ENCODE measurements at places on chromosomes 12 and 14.

- DNase-seq = no peak
These were observed 7.4 kb upstream of the SNAPC1 start for GRCh38 chr14:61754627-61755381.

DNA sequence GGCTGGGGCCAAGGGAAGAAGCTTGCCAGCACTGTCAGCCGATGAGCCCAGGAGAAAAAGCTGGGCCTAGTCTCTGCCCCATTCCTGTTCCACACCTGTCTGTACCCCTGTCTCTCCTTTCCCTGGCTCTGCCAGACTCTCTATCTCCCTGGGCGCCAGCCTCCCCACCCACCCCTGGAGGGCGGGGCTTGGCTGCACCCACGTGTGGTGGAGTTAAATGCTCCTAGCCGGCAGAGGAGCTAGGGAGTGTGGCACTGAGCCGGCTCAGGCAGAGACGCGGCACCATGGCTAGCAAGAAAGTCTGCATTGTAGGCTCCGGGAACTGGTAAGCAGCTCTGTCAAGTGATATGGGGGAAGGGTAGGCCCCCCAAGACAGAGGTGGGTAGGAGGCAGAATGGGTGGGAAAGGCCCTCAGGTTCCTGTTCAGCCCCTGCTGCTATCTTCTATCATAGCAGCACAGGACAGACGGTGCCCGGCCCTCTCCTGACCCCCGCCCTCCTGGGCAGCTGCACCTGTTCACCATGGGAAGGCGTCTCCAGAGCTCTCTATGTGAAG lies at the start of gene GPD1:
Gene GPD1 (plus strand): TSS at position 242 of the 555 bp plus-strand sequence. CDS start 43 bp downstream, at position 285.
- peak; percentile 52 for DNase-seq

DNA sequence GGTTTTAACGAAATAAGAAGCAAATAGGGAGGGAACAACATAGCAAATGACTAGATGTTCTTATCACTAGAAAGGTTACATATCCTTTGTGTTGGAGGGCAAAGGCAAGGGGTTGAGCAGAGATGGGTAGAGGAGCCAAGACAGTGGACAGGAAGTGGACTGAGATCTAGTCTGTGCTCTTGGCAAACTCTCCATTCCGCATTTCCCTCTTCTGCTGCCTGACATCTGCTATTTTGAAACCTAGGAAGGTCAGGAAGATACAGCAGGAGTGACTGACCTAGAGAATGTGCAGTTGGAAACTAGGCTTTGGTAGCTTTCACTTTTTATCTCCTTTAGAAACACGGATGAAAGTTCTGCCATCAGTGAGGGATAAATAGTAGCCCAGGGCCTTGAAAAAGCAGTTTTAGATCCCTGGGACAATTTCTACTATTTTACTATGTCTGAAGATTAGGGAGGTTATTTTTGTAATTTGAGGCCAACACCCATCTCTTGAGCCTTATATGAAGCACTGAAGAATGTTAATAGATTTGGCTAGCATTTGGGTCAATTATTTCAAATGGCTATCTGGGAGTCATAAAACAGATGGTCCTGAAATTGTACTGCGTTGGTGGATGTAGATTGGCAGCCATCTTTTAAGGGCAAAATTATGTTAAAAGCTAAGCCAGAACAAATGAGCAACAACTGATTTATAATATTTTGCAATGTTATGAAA lies 410.3 kb downstream of the PCNX1 start:
- no peak for DNase-seq

GRCh38 chr14:76067536-76067935 lies 82.0 kb downstream of the IFT43 start:
- no peak for DNase-seq

GRCh38 chr12:126718365-126718764 lies 1548.6 kb upstream of the TMEM132C start:
- no peak for DNase-seq

GRCh38 chr12:48856379-48856778 lies 4.4 kb upstream of the DDX23 start:
- no peak for DNase-seq

DNA sequence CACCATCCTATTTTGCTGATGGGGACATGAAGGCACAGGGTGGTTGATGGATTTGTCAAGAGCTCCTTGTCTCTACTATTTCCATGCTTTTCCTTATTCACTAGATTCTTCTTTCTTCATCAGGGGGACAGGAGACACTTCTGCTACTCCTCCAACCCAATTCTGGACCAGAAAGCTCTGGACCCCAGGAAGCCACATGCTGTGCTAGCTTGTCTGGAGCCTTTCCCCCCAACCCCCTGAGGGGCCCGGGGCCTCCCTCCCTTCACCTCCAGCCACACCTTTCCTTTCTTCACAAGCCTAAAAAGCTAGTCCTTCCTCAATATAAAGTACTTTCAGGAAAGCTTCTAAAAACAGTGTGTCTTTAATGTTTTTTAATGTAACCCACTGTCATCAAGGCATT lies 75.1 kb upstream of the CAPRIN2 start:
- DNase-seq = no peak

DNA sequence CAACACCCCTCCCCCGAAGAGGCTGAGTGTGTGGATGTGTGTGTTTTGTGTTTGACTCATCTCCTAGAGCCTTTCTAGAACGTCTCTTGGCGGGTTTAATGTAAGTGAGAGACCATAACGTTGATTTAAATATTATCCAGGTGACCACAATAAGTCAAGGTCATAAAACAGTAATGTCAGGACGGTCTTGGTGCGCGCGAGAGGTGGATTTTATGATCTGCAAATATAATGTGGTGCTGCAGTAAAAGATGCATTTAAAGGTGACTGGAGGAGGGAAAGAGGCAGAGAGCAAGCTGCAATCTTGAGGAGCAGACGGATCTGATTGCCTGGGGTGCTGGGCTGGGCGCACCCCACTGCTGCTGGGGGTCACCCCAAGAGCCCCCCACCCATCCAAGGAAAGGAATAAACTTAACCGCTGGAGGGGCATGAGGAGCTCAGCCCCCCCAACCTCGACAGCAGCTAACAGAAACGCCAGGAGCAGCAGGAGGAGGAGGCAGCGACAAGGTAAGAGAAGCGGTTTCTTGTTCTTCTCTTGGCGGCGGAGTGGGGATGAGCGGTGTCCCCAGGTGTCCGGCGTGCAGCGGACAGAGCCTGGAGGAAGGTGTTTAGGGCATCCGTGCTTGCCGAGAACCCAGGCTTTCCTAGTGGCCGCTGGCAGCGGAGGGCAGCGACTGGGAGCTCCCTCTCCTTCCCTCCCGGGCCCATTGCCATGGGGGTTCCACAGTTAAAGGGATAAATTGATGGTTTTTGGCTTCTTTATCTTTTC lies 5.5 kb downstream of the HOXC10 start:
- no peak for DNase-seq

DNA sequence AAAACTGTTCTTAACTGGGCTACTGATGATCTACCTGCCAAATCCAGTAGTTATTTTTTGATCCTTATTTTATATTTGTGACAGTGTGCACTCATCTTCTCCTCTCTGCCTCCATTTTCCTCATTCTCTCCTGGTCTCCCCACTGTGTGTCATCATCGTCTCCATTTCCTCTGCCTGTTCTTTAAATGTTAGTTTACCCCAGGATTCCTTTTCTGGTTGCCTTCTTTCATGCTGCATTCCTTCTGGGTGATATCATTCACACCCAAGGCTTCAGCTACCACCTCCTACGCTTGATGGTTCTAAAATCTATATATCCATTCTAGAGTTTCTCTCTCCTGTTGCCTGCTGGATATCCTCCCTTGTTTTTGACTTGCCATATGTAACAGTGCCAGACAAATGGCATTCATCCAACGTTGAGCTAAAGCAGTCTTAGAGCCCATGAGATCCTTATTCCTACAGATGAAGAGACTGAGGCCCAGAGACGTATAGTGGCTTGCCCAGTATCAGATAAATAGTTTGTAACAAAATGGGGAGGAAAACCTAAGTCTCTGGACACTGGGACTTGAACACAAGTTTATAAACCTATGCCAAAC lies 109.5 kb downstream of the DIP2B start:
- no peak for DNase-seq

DNA sequence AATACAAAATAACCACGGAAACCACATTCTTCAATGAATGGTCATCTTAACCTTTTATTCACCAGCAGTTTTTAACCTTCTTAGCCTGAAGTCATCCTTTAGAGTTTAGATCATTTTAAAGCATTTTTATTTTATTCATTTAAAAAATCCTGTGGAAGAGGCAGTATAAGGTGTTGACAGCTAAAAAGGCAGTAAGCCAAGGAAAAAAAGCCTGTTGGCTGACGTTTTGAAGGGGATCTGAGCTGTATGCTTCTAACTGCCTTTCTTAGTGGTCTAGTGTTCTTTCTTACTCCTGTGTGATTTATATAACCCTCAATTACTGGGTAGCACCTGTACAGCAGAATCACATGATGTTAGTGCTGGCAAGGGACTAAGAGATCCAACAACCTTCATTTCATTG lies 438.3 kb upstream of the SEL1L start:
- no peak for DNase-seq

DNA sequence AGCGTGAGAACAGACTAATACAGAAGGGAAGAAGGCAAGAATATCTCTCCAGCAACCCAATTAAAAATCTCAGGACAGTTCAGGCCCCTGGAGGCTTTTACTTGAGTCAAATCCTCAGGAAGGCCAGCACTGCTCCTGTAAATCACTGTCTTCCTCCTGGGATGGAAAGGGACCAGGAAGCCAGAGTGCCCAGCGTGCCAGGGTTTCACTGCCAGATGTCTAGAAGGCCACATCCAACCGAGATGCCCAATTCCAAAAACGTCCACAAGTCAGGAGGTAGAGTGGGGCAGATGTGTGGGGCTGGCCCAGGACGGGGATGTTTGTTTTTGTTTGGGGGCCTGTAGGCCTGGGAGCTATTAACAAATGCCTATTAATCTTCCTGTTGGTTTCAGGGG lies 332.0 kb downstream of the MED13L start:
- DNase-seq = no peak

DNA sequence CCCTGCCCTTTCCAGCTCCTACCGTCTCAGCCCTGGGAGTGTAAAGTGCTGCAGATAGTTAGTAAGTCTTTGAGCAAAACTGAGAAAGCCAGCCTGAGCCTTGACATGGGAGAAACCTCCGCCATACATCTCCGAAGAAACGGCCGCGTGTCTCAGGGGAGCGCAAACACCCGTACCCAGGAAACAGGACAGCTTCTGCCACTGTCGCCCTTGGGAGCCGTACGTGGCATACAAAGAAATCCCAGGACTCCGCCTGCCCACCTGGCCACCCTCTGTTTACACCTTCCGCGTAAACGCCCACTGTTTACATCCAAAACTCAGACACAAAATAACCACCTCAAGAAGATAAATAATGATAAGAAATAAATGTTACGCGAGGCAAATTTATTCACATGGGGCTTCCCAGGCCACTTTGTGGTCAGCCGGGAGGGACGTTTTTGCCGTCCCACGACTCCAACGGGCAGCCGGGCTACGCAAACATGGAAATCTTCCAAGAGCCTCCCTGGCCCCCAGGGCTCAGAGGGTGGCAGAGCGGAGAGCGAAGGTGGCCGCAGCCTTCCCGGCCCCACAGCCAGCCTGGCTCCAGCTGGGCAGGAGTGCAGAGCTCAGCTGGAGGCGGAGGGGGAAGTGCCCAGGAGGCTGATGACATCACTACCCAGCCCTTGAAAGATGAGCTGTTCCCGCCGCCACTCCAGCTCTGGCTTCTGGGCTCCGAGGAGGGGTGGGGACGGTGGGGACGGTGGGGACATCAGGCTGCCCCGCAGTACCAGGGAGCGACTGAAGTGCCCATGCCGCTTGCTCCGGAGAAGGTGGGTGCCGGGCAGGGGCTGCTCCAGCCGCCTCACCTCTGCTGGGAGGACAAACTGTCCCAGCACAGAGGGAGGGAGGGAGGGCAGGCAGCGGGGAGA lies at the start of gene BDKRB2:
Gene BDKRB2 (plus strand): TSS at position 689 of the 908 bp plus-strand sequence. CDS start 32,269 bp downstream, outside the sequence.
- DNase-seq = peak; percentile 86

- no peak for DNase-seq
These were observed 713.3 kb downstream of the LRFN5 start for GRCh38 chr14:42319996-42320395.

- no peak for DNase-seq
These were observed 23.2 kb downstream of the SLCO1C1 start for GRCh38 chr12:20718294-20718693.

DNA sequence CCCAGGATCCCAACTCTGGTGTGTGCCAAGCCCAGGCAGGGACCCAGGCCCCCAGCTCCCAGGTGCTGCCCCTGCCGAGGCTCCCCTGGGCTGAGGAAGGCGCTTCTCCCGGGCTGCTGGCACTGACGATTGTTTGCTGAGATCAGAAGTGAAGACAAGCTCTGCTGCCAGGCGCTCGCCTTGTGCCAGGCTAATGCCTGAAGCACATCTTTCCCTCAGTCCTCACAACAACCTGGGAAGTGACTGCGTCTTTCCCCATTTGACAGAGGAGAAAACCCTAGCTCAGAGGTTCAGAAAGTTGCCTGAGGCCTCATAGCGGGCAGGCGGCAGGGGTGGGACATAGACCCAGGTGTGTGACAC lies 36.8 kb downstream of the ANKRD9 start:
- DNase-seq = no peak

DNA sequence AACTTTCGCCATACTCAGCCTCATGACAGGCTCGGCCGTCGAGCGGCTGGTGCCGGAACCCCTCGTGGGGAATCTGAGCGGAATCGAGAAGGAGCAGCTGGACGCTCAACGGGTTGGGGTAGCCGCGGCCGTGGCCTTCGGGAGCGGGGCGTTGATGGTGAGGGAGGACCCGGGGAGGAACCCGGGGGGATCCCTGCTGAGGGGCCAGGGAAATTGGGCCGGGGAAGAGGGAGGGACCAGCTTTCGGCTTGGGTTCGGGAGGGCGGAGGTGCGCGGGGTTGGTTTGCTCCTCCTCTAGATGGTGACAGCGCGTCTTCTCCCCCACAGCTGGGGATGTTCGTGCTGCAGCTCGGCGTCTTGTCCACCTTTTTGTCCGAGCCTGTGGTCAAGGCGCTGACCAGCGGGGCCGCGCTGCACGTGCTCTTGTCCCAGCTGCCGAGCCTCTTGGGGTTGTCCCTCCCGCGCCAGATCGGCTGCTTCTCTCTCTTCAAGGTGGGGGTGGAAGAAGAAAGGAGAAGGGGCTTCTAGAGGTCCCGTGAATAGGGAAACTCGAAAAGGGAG lies 9.8 kb downstream of the ARHGEF25 start:
- DNase-seq = no peak

DNA sequence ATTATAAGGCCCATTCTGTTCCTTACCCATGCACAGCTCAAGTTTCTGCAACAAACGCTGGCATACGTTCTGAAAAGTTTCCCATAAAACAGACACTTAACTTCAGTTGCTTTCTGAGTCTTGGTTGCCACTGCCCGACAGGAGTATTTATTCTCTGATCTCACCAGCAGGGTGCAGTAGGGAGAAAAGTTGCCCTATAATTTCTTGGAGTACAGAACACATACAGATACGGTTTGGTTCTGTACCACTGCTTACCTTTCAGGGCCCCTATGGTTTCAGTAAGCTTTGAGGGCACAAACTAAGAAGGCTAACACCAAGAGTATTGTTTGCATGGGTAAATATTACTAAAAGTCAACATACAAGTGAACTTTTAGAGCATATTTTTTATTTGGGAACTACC lies 77.9 kb downstream of the SPATA7 start:
- DNase-seq = no peak

GRCh38 chr14:83007641-83008225 lies 1474.1 kb upstream of the SEL1L start:
- DNase-seq = no peak

Data from NCI-H1105 (cell line).